Right kidney (tissue), 9 donors: ENCODE measurements at places on chromosomes 12 and 14.

DNA sequence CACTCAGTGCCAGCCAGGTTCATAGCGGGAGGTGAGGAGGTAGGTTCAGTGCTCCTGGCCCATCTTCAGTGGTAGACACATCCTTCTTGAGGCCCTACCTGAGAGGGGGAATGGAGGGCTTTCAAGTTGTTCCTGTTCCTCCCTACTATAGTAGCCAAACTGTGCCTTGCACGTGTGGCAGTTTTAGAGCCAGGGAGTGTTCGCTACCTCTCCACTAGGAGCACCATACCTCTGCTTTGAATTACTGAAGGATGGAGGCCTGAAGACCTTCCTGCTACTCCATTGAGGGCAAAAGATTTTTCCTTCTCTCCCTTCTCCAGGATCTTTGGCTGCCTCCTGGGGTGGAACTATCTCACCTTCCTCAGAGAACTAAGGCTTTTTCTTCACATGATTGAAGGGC, 5.9 kb upstream of the ALG10 start:
- DNase-seq: no peak

- DNase-seq: peak; percentile 48
Observed at GRCh38 chr14:54691525-54692283, 124.8 kb downstream of the SAMD4A start.

GRCh38 chr12:19129122-19129485, 429 bp upstream of the PLEKHA5 start:
- DNase-seq: peak; percentile 63

- DNase-seq: no peak
Observed at GRCh38 chr12:44848703-44849085, 27.4 kb downstream of the NELL2 start.

DNA sequence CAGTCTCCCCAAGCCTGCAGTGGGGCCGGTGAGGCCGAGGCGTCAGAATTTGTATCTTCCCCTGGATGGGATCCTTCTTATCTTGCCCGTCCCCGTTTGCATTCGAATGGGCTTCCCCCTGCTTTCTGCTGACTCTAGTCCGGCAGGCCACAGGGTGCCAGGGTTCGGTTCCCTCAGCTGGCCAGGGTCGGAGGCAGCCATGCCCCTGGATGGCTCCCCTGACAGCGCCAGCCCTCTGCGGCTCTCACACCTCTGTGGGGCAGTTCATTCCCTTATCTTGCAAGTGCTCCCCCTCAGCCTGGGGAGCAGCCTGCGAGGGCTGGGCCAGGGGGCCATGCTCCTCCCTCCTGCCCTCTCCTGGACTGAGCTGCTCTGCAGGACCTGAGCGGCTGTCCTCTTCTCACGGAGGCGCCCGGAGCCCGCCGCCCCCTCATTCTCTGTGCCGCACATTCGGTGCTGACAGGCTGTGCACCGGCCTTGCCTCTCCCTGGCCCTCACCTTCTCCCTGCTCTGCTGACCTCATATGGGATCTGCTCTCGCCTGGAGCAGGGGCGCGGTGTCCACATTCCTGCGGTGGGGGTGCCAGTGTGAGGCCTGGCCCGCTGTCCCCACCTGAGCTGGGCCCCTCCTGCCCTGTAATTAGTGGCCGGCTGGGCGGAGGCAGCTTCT, 32.8 kb downstream of the KIF26A start:
- no peak for DNase-seq

DNA sequence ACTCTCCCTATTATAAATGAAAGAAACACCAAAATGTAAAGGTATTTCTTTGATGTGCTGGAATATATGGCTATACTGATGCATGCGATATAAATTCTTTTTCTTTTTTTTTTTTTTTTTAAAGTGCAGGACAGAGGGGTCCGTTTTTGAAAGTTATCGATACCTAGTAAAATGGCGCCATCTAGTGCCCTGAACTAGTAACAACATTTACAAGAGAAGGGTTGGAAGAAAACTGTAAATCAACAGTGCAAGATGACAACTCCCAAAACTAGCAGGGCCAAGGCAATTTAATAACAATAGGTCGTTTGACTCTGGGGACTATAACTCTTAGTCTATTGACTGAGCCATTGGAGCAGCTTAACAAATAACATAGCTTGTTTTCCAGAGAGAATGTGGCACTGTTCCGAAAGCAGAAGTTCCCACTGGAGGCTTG, 137.7 kb downstream of the SPTSSA start:
- DNase-seq: no peak

DNA sequence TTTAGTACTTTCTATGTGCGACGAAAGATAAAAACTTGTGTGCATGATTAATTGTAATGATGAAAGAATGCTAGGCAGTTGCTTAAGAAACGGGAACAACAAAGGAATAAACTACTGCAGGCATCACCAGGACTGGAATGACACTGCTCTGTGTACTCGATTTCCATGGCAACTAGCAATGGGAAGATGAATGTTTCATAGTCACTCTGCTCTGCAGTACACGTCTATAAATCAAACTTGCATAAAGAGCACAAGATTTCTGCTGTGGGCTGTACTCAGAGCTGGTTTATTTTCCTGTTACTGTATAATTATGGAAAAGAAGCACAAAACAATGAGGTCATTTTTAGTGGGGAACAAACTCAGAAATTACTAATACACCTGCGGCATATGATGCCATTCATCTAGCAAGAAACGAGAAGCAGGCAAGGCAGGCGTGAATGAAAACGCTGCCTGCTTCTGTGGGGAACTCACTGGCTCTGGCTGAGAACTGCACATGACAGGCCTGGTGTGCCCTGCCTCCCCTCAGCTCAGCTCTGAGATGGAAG, 41.8 kb downstream of the EFCAB11 start:
- DNase-seq: peak; percentile 28

- DNase-seq: no peak
Observed at GRCh38 chr14:101716956-101717662, 44.4 kb upstream of the PPP2R5C start.

GRCh38 chr12:131092901-131093603, 139.3 kb downstream of the ADGRD1 start:
- DNase-seq: no peak

GRCh38 chr12:104671409-104672095, 214.8 kb downstream of the CHST11 start:
- DNase-seq: peak; percentile 25

DNA sequence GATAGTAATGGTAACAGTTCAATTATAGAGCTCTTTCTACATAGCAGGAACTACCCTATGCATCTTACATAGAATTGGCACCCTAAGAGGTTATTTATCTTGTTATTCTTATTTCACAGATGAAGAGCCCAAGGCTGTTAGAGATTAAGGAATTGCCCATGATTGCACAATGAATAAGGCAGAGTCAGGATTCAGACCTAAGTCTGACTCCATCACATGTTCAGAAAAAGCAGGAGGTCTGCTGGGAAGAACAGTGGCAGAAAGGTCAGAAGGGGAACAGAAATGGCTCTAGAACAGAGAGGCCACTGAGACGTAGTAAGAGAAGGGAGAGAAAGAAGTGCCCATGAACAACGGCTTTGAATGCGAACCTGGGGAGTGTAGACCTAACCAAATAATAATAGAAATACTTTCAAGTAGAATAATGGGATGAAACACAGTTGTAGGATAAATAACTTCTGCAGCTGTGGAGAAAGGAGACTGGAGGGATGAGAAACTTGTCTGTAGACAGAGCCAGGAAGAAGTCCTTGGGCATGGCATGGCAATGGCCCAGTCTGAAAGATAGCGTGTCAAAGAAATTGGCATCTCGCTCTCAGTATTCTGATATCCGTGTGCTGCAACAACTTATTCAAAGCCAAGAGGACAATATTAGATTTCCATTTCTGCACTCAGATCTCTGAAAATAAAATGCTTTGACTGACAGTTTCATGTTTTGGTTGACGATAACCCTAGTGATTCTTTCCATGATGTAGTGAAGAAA, 17.6 kb downstream of the MYBPC1 start:
- DNase-seq: no peak

DNA sequence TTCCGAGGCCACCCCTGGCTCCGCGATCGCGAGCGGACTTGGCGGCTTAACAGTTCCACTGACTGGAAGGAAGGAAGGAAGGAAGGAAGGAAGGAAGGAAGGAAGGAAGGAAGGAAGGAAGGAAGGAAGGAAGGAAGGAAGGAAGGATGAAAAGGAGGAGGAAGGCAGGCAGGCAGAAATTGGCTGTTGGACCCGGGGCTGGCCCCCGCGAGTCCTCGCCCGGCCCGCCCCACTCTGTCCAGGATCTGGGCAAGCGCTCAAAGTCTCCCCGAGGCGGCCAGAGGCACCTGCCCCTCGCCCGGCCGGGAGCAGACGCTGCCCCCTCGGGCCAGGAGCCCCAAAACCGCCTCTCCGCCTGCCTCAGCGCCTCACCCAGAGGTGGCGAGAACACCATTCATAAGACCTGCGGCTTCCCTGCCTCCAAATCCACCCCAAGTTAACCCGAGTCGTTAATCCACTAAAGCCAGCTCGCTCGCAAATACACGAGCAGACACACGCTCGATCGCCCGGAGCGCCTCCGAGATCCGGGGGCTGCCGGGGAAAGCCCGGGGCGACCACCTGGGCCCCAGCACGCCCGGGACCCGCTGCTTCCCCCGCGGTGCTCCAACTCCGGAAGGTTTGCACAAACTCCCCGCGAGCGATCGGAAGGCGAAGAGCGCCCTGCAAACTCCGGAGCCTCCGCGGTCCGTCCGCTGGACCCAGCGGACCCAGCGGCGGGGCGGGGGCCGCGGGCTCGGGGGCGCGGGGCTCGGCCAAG, 844 bp downstream of the DPF3 start:
- DNase-seq: peak; percentile 79

DNA sequence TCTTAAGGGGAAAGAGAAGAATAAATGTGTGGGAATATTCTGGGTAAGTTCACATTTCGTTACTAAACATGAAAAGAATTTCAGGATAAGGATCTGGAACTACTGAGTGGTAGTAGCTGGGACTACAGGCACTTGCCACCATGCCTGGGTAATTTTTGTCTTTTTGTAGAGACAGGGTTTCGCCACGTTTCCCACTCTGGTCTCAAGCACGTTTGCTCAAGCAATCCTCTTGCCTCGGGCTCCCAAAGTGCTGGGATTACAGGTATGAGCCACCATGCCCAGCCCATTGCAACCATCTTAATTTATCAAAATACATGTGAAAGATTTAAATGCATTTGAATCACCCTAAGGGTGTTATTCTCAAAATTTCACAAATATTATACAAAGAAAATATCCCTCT, 26.4 kb downstream of the ITPR2 start:
- DNase-seq: no peak

GRCh38 chr12:111523587-111524167, 75.4 kb downstream of the ATXN2 start:
- DNase-seq: no peak

DNA sequence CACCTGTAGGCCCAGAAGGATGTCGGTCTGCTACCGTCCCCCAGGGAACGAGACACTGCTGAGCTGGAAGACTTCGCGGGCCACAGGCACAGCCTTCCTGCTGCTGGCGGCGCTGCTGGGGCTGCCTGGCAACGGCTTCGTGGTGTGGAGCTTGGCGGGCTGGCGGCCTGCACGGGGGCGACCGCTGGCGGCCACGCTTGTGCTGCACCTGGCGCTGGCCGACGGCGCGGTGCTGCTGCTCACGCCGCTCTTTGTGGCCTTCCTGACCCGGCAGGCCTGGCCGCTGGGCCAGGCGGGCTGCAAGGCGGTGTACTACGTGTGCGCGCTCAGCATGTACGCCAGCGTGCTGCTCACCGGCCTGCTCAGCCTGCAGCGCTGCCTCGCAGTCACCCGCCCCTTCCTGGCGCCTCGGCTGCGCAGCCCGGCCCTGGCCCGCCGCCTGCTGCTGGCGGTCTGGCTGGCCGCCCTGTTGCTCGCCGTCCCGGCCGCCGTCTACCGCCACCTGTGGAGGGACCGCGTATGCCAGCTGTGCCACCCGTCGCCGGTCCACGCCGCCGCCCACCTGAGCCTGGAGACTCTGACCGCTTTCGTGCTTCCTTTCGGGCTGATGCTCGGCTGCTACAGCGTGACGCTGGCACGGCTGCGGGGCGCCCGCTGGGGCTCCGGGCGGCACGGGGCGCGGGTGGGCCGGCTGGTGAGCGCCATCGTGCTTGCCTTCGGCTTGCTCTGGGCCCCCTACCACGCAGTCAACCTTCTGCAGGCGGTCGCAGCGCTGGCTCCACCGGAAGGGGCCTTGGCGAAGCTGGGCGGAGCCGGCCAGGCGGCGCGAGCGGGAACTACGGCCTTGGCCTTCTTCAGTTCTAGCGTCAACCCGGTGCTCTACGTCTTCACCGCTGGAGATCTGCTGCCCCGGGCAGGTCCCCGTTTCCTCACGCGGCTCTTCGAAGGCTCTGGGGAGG, at the start of gene LTB4R:
TSS of gene LTB4R (plus strand) at position 857 of the 959 bp plus-strand sequence. CDS start 4,150 bp downstream, outside the sequence.
- peak; percentile 94 for DNase-seq

- no peak for DNase-seq
Observed at GRCh38 chr12:100489251-100489820, 15.7 kb downstream of the NR1H4 start.

- no peak for DNase-seq
Observed at GRCh38 chr12:106760184-106760531, 14.3 kb upstream of the RIC8B start.

DNA sequence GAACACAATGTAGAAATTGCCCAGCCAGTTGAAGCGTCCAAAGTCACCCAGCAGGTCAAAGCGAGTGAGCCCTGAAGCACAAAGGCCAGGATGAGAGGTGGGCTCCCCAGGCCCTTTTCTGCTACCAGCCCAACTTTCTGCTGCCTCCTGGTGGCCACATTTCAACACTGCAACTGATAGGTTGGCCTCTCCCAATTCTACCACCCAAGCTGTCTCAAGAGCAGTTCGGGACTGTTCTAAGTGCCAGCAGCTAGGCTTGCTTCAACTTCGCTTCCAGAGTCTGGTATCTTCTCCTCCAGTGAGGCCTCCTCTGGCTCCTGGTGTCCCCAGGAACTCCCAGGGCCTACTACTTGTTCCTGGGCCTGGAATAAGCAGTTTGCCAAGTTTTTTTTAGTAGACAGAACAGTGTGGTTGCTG, 3.4 kb upstream of the DHH start:
- peak; percentile 34 for DNase-seq

GRCh38 chr12:115450017-115450416, 766.0 kb upstream of the TBX3 start:
- DNase-seq: no peak

- DNase-seq: no peak
Observed at GRCh38 chr12:126773012-126773411, 1494.0 kb upstream of the TMEM132C start.

DNA sequence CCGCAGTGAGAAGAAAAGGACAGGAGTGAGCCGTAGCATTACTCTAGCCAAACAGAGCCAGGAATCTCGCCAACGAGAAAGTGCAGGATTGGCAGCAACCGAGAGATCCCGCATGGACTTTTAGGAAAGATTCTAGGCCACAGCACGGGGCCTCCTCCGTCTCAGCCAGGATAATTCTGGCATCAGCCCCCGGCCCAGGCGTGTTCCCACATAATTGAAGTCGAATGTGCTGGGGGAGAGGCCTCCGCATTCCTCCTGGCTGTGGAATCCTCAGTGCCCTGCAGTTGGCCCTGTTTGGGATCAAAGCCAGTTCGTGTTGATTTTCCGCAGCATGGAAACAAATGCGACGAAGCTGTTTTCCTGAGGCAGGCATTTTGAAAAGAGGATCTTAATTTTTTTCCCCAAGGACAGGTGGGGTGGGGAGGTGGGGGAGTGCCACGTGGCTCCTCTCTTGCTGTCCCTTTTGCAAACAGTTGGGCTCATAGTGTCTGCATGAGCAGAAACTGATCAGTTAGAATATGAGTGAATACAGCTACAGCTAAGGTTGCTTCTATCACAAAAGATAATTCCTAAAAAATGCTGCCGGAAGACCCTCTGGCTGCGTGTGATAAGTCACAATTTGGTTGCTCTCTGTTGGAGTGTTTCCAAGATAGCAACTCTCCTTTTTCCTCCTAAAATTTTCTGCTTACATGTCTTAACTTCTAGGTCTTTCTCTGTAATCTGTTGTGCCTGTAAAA, 37.3 kb upstream of the ATXN2 start:
- DNase-seq: peak; percentile 65
